Right ventricle myocardium superior (tissue), 1 donor: ENCODE measurements at places on chromosomes 4 and X. TPM values are rescaled to one million over a fixed set of nuclear protein-coding genes. Genes with fewer than 3 reads are reported as not detected.

PPM1K gene
- 160 TPM for total RNA-seq

SPINK2 gene
- total RNA-seq = 1.6 TPM

GRCh38 chr4:185576314-185576961, 41.1 kb upstream of the PDLIM3 start:
- DNase-seq = no peak

DNA sequence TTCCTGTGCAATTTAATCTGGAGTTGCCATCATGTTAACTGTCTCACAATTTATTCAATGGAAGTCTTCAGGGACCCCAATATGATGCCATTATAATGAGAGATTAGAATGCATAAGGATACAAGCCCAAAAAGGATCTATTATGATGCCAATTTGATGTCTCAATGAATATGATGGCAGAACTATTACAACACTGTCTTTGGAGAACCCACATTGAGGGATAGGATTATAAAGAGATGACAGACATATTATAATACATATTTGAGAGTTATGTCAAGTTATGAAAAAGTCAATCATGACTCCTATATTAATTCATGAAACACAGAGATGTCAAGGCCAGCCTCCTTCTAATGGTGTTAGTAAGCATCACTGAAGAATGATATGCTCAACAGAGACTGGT, 1358.4 kb downstream of the PCDH19 start:
- DNase-seq = no peak

MAGEE2 gene
- not detected for total RNA-seq

GATA1 gene
- total RNA-seq = 0.13 TPM

GRCh38 chr4:921830-922331, 10.2 kb downstream of the GAK start:
- DNase-seq = no peak
